ENCODE measurements at places on chromosomes 4 and X. TPM values are rescaled to one million over a fixed set of nuclear protein-coding genes. Genes with fewer than 3 reads are reported as not detected.

The FRG1 gene
- 47.7 TPM for total RNA-seq

The LRRC66 gene
- total RNA-seq, result not detected

The DMP1 gene
- not detected for total RNA-seq

The DMRTC1B gene
- not detected for total RNA-seq

The MAP7D3 gene
- 10.4 TPM for total RNA-seq

The PDGFRA gene
- total RNA-seq, result not detected

The RNF4 gene
- 69.2 TPM for total RNA-seq

The KIT gene
- not detected for total RNA-seq

The SGMS2 gene
- not detected for total RNA-seq

The CXCL11 gene
- total RNA-seq, result not detected

The AMBN gene
- not detected for total RNA-seq

The SHISA3 gene
- total RNA-seq, result 0.77 TPM

The SUPT20HL1 gene
- not detected for total RNA-seq

The TECRL gene
- total RNA-seq, result not detected

The DHRSX gene
- total RNA-seq, result 18.8 TPM

The HMGN5 gene
- 6.3 TPM for total RNA-seq

All from activated naive CD4-positive, alpha-beta T cell treated with anti-CD3 and anti-CD28 coated beads for 36 hours (primary cell).